ENCODE measurements at places on chromosomes 1 and 21.

GRCh38 chr1:186875896-186876835 is 47.4 kb downstream of the PLA2G4A start:
- DNase-seq: no peak

DNA sequence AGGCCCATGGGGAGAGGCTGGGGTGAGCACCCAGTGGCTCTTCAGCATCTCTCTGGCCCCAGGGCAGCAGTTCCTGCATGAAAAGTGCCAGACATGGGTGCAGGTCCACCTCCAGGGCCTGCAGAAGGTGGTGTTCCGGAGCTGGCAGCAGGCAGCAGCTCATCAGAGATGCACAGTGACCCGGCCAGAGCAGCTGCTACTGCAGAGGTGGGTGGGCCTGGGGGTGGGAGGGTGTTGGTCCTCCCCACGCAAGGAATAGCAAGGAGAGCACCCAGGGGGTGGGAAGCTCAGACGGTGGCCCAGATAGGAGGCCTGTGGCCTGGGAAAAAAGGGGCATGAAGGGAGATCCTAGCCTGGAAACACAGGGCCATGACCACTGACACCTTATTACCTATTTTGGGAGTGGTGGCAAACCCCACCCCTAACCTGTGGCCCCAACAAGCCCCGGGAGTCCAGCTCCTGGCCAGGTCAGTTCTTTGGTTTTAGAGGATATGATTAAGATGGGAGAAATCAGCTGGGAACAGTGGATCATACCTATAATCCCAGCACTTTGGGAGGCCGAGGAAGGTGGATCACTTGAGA is 20.2 kb downstream of the C1orf167 start:
- no peak for DNase-seq

DNA sequence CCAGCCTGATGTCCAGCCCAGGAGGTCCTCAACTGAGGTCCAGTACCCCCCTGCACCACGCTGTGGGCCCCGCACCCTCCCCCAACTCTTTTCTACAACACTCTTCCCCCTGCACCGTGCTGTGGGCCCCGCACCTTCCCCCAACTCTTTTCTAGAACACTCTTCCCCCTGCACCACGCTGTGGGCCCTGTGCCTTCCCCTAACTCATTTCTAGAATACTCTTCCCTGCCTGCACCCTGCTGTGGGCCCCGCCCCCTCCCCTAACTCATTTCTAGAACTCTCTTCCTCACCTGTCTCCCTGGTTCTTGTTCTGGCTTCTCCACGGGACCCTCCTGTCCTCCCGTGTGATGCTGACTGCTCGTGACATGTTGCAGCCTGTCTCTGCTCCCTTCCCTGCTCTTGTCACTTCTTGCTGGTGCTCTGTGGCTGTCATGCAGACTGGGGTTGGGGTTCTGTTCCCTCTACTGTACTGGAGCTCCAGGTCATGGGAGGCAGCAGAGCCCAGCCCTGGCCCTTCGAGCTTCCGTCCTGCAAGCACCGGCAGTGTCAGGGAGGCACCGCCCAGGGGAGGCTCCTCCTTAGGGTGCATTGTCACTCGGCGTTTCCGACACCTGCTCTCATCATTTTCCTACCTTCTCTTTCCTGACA is 160.1 kb upstream of the COL6A1 start:
- DNase-seq: no peak

DNA sequence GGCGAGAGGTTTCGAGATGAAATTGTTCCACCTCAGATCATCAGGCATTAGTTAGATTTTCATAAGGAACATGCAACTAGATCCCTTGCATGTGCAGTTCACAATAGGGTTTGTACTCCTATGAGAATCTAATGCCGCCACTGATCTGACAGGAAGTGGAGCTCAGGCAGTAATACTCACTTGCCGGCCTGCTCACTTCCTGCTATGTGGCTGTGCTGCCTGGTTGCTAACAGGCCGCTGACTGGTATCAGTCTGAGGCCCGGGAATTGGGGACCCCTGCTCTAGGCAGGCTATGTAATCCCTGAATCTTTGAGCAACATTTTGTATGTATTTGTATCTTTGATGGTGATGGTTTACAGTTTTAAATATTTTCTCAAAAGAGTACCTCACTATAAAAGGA is 32.5 kb downstream of the XKR8 start:
- DNase-seq: peak; percentile 75

GRCh38 chr1:193555662-193556441 is 369.4 kb upstream of the B3GALT2 start:
- DNase-seq: no peak

GRCh38 chr1:23931491-23931880 is 18.3 kb upstream of the CNR2 start:
- DNase-seq: no peak

Data from dermis blood vessel endothelial cell (primary cell).